CD8-positive, alpha-beta memory T cell (primary cell): ENCODE measurements at places on chromosomes 7 and 10.

DNA sequence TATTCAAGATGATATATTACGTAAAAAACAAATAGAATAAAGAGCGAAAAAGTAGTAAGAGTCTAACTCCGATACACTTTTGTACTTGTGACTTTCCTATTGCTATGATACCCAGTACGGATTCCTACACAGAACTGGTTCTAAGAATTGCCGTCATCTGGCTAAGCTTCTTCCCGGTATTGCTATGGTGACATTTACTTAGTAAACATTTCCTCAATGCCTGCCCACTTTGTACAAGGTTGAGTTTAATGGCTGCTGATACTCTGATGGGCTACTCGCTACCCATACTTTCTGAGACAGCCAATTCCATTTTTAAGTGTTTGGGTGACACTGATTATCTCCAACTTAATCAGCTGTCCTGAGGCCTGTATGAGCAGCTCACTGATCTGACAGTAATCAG, 55.6 kb downstream of the OSBPL3 start:
- DNase-seq = peak; percentile 15

DNA sequence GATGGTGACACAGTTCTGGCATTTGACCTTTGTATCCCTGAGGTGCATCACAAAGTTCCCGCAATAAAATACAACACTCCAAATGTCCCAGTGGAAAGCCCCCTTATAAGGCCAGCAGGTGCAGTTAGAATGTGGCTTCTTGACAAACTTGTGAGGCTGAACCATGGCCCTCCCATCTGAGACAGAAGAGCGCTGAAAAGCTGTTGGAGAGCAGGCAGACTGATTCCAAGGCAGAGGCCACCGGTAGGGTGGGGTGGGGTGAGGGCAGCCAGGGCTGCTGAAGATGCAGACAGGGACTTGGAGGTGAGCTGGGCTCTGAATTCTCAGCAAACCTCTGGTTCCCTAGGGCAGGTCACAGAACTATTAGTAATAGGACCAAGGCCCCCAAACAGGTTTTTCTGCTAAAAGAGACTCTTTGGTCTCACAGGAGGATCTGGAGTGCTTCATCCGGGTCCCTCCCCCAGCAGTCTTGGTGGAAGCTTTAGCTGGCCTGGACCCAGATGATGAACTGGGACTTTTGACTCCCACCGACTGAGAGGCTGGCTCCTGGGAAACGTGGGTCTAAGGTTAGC, 15.6 kb upstream of the CHST3 start:
- DNase-seq = no peak

- no peak for DNase-seq
Observed at GRCh38 chr10:6148908-6149307, 53.8 kb upstream of the PFKFB3 start.

DNA sequence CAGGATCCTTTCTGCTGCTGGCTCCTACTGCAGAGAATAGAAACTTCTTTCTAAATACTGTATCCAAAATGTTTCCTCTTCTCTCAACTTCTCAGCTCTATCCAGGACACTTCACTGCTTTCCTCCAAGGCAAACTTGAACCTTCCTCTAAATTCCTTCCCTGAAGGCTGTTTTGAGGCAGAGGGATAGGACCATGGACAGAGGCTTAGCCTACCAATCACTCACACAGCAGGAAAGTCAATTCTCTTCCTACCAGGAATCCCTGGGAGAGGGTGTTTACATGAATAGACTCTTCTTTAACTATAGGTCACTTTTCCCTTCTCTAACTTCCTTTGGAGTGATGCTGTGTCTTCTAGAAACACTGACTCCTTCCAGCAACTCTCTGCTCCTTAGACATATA, 115.6 kb upstream of the MKLN1 start:
- no peak for DNase-seq

DNA sequence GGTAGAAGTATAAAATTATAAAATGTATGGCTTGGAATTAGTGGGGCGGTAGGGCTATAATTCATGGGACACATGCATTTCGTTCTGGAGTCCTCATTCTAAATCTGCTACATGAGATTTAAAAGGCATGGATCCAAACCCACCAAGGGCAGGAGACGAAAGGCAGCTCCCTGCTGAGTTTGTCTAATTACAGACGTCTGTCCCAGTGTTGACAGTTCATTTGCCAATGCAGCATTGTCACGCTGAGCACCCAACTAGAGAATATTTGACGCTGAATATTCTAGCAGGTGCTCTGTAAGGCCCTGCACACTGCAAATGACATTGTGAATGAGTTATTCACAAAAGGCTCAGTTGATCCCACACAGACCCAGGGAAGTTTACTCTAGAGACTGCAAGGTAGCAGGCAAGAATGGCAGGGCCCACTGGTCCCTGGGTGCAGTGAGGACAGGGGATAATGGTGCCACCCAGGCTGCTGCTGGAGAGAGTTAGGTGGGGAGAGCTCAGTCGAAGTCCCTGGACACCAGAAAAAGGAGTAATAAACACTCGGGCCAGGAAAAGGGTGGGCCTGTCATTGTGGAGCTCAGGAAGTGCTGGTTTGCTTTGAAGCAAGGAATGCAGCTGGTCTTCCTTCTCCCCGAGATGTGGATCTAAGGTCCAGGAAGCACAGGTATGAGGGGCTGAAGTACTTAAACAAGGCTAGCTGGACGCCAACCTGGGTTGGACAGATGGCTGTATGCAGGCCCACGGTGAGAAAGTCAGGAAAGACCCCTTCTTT, 75.0 kb upstream of the JCAD start:
- DNase-seq = no peak

GRCh38 chr7:47389171-47389922, 192.6 kb downstream of the TNS3 start:
- no peak for DNase-seq

DNA sequence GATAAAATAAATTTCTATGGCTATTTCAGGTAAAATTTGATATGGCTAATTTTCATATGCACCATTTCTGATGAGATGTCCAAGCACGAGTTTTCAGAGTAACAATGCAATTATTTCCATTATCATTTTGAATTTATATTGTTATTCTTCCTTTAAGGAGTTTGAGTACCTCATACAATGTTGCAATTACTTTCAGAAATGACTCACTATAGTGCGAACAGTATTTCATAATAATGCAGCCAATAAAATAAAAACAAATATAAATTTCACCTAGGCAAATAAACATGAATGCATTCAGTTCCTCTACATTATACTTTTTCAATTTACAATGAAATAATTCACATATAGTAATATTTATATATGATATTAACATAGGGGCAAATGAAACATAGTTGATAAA, 78.8 kb upstream of the LRRN3 start:
- DNase-seq = no peak
